H4 (cell line): ENCODE measurements at places on chromosomes 1 and 21. TPM values are rescaled to one million over a fixed set of nuclear protein-coding genes. Genes with fewer than 3 reads are reported as not detected.

GRCh38 chr1:156700736-156701531, 4.4 kb downstream of the CRABP2 start:
- no peak for DNase-seq

DNA sequence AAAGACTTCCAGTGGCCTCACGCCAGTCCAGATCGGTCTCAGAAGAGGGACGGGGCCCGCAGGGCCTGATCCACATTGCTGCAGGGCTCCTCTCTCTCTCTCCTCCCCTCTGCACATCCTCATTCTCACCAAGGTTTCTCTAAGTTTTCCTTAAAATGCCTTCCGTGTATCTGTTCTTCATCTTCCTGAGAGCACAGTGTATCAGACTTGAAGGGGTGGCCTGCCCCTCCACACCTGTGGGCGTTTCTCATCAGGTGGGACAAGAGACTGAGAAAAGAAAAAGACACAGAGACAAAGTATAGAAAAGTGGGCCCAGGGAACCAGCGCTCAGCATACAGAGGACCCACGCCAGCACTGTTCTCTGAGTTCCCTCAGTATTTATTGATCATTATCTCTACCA, 66.4 kb downstream of the PRKAB2 start:
- no peak for DNase-seq

Gene S100A12
- total RNA-seq, result not detected in 2 replicates

Gene CTXND2
- not detected in 2 replicates for total RNA-seq

Gene KCNAB2
- 3.6 and 4.0 TPM in 2 replicates for total RNA-seq

- DNase-seq, result peak; percentile 28
Measured at GRCh38 chr21:17612023-17612564, 607 bp downstream of the BTG3 start.

DNA sequence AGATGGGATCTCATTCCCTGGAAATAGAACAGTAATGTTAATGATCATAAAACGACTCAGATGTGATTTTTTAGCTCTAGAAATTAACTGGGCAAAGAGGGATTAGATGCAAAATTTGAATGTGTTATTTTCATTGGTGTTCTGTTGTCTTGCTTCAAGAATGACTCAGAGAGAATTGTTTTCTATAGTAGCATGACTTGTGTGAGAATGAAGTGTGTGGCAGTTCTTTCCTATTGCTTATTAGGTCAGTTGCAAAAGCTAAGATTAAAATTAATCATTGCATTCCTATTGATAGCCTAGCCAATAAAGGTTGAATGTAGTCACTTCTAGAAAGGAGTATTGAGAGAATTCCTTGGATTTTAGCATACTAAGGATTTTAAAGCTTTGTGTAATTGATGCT, 22.9 kb downstream of the SPEN start:
- DNase-seq, result no peak

GRCh38 chr1:224212618-224213061, 29.6 kb downstream of the DEGS1 start:
- DNase-seq, result no peak

DNA sequence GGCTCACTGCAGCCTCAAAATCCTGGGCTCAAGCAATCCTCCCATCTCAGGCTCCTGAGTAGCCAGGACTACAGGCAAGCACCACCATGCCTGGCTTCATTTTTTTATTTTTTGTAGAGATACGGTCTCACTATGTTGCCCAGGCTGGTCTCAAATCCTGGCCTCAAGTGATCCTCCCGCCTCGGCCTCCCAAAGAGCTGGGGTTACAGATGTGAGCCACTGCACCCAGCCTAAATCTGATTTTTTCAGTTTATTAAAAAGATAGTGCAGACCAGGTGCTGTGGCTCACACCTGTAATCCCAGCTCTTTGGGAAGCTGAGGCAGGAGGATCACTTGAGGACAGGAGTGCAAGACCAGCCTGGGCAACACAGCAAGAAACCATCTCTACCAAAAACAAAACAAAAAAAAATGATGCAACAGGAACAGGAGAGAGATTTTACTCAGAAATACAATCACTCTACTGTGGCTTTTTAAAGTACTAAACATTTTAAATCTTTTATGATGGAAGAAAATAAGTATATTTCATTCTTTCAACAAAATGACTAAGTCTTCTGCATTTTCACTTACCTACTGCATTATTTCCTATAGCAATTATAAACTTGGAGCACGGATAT, 1.9 kb downstream of the PSMG1 start:
- no peak for DNase-seq

Gene RNU1-4
- not detected in 2 replicates for total RNA-seq

Gene HOOK1
- 0.02 TPM in 1 of 2 replicates, not detected in the other for total RNA-seq

Gene CR1L
- total RNA-seq, result not detected in 2 replicates

Gene CLCA4
- not detected in 2 replicates for total RNA-seq

Gene RHD
- total RNA-seq, result not detected in 2 replicates

Gene MRPL20
- 243 and 264 TPM in 2 replicates for total RNA-seq

DNA sequence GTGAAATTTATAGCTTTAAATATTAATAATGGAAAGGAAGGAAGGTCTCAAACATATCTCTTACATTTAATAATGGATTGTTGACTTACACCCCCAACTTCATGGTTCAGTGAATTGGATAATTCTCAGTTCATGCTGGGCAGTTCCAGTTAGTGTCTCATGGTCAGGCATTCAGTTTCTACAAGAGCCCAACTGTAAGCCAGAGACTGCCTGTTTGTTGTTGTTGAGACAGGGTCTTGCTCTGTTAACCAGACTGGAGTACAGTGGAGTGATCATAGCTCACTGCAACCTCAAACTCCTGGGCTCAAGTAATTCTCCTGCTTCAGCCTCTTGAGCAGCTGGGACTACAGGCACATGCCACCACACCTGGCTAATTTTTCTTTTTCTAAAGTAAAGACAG, 5.0 kb upstream of the DMAP1 start:
- DNase-seq, result no peak

DNA sequence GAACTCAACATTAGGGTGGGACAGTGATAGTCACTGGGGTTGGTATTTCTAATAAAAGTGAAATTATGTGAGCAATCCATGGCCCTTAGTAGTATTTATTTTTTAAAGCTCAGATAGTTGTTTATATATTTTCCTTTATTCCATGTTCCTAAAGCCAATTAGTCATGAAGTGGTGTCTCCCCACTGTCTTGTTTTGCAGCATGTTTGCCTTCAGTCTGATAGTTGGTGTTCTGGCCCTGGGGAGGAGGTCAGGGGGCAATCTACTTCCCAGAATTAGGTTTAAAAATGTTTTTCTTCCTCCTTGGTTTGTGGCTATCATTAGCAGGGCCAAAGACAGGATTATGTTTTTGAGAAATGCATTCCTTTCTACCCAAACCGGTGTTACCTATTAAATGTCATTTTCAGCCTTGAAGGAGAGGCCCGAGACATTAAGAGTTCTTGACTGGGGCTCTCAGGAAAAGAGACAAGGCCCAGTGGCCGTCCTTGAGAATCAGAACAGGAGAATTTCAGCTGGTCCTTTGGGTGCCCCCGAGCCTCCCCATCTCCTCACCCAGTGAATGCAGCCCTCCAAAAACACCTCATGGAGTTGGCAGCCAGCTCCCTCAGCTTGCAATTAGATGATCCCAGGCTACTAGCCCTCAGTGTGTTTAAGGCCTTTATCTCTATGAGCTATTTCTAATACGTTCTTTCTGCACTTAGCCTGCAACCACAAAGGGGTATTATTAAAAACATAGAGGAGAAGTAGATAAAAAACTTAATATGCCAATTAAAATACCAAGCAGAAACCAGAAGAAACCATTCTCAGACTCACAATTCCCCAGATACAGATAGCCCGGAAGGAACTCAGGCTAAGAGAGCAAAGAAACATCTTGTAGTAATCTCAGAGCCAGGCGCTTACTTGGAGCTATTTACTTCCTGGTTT, 71.3 kb upstream of the NGF start:
- DNase-seq, result no peak

Gene ROR1
- total RNA-seq, result 1.8 and 4.1 TPM in 2 replicates

DNA sequence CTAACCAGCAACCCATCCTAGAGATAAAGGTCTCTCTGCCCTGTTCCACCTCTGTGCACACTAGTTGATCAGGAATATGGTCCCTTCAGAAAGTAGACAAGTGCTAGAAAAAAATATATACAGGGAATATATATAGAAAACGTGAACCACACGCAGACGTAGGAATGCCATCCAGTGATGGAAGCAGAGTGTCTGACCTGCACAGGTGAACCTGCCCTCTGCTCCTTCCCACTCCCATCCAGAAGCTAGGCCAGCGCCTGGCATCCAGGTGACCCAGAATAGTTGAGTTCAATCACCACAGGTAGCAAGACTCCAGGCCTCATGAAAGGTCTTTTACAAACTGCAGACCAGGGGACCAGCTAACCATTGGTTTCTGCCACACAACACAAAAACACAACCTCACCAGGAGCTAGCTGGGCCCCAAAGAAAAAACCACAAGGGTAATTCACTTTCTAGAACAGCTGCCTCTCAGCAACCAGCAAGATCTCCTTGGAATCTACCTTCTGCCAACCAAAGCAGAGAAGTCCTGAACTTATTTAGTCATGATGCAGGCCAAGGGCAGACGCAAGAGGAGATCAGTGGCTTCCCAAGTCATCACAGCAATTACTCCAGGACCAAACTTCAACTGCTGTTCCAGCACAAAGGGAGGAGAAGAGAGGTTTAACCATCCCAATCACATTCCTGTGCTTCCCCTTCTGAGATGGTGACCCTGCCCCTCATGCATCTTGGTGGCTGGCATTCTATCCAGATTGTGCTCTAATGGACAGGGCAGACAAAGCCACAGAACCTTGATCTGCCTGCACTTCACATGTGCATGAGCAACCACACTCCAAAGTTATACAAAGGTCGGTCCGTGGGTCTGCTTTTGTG, 53.0 kb downstream of the GPR161 start:
- no peak for DNase-seq

DNA sequence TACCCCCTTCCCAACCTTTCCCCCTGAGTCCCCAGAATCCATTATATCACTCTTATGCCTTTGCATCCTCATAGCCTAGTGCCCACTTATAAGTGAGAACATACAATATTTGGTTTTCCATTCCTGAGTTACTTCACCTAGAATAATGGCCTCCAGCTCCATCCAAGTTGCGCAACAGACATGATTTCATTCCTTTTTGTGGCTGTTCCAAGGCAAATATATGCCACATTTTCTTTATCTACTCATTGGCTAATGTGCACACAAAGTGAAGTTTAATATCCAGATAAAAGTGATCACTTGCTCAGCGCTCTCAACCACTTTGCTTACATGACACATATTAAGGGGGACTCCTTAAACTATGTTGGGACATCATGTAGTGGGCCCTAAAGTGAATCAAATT, 72.4 kb upstream of the TIAM1 start:
- DNase-seq, result no peak

DNA sequence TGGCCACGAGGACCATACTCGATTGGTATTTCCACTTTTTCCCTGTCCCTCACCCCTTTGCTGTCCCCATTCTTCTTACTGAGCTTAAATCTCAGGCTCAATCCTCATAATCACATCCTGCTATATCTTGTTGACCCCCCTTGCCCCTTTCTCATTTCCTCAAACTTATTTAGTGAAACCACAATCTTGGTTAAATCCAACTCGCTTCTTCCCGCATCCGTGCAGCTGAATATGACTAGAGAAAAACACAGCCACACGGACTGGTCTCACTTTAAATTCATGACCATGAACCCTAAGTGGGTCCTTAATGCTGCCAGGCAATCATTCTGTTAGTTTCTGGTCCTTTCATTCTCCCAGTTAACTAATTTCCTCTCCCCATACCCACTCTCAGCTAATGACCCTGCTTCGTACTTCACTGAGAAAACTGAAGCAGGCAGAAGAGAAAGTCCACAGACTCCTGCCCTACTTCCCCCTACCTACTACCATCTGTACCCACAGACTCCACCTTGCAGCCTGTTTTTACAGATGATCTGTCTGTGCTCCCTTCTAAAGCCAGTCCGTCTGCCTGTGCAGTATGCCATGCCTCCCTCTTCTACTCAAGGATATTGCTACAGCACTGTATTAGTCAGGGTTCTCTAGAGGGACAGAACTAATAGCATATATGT, 96.8 kb upstream of the LMO4 start:
- DNase-seq, result no peak

- no peak for DNase-seq
Measured at GRCh38 chr1:231690059-231690458, 63.5 kb downstream of the DISC1 start.

- no peak for DNase-seq
Measured at GRCh38 chr1:25971811-25972180, 26.1 kb downstream of the PAFAH2 start.

- DNase-seq, result no peak
Measured at GRCh38 chr1:15764269-15764764, 5.7 kb downstream of the FBLIM1 start.

DNA sequence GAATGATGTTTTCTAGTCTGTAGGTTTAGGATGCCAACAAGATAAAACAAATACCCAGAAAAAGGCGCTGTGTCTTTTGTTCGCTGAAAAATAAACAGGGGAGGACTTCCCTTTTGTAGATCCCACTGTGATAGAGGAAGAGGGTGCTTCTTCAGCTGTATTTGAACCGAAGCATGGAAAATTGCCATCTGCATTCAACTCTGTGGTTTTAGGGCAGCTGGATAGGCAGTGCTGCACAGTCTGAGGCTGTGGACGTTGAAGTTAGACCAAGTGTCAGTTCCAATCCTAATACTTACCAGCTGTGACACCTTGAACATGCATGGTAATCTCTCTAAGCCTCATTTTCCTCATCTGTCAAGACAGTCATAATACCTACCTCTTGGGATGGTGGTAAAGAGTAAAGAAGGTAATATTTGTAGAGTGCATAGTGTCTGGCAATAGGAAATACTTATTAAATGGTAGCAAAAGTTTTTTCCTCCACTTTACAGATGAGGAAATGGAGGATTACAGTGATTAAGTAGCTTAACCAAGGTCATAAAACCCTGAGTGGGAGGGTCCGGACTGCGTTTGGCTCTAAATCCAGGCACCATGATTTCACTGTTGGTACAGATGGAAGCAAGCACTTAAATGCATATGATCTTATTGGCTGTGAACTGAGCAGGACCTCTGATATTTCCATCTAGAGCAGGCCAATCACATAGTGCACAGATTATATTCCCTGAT, 48.5 kb downstream of the UTP25 start:
- no peak for DNase-seq

DNA sequence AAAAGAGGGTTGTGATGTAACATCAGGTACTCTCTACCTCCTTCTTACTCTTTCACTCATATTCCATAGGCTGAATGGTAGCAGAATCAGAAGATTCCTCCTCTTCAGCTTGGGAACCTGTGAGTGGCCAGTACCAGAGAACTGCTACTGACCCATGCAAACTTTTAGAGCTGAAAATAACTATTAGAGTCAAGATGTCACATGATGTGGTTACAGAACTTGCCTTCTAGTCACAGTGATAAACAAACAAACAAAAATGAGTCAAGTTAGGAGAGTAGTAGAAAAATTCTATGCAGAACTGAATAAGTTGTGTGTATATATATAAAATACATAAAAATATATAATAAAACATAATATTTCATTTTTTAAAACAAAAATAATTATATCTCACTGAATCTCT, 47.6 kb upstream of the RGS1 start:
- no peak for DNase-seq

DNA sequence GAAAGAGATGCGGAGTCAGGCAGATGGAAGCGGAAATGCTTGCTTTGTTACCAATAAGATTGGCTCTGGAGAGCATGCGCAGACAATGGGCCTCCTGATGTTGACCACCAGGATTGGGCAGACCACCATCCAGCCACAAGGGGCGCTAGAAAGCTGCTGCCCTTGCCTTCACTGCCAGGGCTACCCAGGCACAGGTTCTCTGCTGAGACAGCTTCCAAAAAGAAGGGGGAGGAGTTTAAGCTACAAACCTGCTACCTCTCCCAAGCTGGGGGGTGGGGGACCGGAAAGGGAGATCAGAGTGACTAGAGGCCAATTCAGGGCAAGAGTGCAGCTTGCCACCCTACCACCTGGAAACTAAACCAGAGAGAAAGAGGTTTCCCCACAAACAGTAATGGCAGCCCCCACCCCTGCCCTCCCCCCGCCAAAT, 369.7 kb downstream of the RRAGC start:
- peak; percentile 42 for DNase-seq

- no peak for DNase-seq
Measured at GRCh38 chr1:32749332-32749731, 46.8 kb upstream of the SYNC start.
